ENCODE measurements at places on chromosomes 13 and 19.

GRCh38 chr19:58560921-58561320, 2.5 kb upstream of the UBE2M start:
- DNase-seq = no peak

DNA sequence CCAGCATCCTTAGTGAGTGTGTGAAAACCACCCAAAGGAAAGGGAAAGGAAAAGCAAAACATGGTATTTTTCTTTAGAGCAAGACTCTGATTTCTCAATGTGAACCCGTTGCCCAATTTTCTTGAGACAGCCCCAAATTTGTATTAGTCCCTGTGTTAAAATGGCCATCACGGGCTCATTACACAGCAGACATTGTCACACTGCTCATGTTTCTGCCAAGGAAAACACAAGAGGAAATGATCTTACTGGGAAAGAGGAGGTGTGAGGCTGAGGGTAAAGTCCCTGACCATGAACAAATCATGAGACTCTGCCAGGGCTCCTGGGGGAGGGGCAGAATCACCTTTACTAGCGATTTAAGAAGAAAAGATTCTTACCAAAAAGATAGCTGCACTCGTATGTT, 54.4 kb downstream of the FAM124A start:
- DNase-seq = no peak

DNA sequence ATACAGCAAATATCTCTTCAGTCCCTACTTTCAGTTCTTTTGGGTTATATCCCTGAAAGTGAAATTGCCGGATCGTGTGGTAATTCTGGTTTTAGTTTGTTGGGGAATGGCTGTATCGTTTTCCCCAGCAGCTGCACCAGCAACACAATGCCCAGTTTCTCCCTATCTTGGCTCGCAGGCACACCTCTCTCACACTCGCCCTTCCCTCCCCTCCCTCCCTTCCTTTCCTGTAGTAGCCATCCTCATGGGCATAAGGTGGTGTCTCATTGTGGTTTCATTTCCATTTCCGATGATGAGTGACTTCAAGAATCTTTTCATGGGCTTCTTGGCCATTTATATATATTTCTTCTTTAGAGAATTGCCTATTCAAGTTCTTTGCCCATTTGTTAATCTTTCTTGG, 8.6 kb upstream of the GPR18 start:
- DNase-seq = no peak

- DNase-seq = peak; percentile 23
Measured at GRCh38 chr13:20902438-20903163, at the start of gene XPO4. XPO4 (minus strand) TSS chr13:20902746; CDS start chr13:20902738, 8 bp downstream.

GRCh38 chr13:21316376-21316775, 139.9 kb downstream of the MRPL57 start:
- DNase-seq = no peak

- DNase-seq = no peak
Measured at GRCh38 chr19:31349160-31349881, at the start of gene TSHZ3. TSHZ3 (minus strand) TSS chr19:31349436; CDS start chr19:31349219, 217 bp downstream.

DNA sequence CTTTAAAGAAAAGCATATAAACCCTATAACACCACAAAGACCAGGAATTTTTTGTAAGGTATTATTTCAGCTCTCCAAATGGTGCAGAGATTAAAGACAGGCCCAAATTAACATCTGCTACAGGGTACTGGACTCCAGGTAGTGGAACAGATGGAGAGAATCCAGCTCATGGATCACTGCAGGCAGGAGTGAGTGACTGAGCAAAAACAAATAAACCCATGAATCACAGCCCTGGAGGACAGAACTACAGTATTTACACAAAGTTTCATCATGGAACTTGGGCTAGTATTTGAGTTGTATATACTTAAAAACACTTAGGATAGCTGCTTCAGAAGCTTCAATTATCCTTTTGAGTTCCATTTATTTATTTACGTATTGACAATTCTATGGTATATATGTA, 132.8 kb upstream of the SPRY2 start:
- DNase-seq = no peak

DNA sequence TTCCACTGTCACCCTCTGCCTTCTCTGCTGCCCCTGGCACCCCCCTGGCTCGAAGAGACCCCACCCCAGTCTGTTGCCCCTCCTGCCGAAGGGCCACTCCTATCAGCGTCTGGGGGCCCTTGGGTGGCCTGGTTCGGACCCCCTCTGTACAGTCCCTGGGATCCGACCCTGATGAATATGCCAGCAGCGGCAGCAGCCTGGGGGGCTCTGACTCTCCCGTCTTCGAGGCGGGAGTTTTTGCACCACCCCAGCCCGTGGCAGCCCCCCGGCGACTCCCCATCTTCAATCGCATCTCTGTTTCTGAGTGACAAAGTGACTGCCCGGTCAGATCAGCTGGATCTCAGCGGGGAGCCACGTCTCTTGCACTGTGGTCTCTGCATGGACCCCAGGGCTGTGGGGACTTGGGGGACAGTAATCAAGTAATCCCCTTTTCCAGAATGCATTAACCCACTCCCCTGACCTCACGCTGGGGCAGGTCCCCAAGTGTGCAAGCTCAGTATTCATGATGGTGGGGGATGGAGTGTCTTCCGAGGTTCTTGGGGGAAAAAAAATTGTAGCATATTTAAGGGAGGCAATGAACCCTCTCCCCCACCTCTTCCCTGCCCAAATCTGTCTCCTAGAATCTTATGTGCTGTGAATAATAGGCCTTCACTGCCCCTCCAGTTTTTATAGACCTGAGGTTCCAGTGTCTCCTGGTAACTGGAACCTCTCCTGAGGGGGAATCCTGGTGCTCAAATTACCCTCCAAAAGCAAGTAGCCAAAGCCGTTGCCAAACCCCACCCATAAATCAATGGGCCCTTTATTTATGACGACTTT, 2.0 kb downstream of the ZFP36 start:
- no peak for DNase-seq

DNA sequence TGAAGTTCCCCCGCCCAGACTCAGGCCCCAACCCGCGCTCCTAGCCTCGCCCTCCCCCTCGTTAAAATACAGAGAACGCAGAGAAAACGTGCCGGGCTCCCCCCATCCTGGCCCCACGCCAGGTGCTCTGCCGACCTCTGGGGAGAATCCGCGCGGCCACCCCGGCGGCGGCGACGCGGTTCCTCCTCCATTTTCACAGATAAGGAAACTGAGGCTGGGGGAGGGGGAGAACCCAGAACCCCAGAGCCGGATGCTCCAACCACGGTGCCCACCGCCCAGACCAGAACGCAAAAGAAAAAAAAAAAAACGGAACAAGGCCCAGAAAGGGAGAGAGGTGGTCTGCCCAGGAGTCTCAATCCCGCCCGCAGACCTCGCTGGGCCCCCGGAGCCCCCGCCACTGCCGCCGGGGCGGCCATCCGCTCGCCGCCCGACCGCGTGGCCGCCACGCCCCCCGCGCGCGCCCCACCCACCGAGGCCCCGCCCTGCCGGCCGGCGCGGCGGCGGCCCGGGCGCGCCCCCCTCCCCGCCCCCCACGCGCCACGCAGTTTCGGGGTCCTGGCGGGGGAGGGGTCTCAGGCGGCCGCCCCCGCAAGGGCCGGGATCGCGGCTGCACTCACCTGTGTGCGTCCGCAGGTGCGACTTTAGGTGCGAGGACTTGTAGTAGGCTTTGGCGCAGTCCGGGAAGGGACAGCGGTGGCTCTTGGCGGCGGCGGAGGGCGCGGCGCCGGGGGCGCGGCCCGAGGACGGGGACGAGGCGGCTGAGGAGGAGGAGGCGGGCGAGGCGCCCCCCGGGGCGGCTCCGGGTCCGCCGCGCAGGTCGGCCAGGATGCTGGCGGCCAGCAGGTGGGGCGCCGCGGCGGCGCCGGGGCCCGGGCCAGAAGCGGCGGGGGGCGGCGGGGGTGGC, 703 bp downstream of the KLF16 start:
- DNase-seq = no peak

GRCh38 chr13:76226941-76227340, 590.8 kb downstream of the LMO7 start:
- DNase-seq = no peak

DNA sequence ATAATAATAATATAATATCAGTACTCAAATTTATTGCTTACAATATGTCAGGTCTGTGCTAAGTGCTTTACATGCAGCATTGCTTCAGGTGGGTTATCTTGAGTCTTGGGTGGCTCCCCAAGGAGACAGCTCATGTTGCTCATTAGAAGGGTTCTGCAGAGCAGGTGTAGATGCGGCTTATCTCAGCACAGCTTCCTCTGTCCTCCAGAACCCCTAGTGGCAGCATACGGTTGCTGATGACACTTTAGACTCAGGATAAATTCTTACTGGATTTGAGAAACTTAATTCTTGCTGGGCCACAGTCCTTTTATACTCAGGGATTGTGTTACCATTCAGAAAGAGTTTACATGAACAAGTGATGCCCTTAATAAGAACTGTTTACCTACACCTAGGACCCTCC, 8.9 kb downstream of the COG3 start:
- no peak for DNase-seq

- no peak for DNase-seq
Measured at GRCh38 chr13:36000028-36000427, 131.2 kb downstream of the DCLK1 start.

DNA sequence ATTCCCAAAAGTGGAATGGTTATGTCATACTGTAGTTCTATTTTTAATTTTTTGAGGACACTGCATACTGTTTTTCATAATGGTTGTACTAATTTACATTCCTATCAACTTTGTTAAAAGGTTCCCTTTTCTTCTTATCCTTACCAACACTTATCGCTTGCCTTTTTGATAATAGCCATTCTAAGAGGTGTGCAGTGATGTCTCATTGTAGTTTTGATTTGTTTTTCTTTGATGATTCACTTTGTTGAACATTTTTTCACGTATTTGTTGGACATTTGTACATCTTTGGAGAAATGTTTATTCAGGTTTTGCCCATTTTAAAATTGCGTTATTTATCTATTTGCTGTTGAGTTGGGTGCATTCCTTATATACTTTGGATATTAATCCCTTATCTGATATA, 188.8 kb upstream of the SPRY2 start:
- no peak for DNase-seq

DNA sequence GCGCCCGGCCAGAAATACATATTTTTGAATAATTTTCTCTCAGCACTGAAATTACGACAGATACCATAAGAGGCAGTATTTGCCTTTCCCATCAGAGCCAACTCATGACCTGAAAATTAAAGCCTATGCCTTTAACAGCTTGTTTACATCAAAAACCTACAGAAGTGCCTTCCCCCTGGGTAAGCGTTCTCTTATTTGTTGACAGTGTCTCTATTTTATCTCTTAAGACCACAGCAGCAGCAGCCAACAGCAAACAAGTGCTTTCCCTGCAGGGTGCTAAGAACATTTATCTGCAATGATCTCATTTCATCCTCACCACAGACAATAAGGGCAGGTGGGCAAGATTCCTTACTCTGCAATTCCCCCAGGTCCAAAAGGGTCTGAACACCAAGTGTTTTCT, 6.0 kb downstream of the AKAP8L start:
- DNase-seq = no peak

- no peak for DNase-seq
Measured at GRCh38 chr13:67437244-67437643, 207.1 kb upstream of the PCDH9 start.

GRCh38 chr13:76597868-76598267, 288.3 kb downstream of the KCTD12 start:
- DNase-seq = no peak

DNA sequence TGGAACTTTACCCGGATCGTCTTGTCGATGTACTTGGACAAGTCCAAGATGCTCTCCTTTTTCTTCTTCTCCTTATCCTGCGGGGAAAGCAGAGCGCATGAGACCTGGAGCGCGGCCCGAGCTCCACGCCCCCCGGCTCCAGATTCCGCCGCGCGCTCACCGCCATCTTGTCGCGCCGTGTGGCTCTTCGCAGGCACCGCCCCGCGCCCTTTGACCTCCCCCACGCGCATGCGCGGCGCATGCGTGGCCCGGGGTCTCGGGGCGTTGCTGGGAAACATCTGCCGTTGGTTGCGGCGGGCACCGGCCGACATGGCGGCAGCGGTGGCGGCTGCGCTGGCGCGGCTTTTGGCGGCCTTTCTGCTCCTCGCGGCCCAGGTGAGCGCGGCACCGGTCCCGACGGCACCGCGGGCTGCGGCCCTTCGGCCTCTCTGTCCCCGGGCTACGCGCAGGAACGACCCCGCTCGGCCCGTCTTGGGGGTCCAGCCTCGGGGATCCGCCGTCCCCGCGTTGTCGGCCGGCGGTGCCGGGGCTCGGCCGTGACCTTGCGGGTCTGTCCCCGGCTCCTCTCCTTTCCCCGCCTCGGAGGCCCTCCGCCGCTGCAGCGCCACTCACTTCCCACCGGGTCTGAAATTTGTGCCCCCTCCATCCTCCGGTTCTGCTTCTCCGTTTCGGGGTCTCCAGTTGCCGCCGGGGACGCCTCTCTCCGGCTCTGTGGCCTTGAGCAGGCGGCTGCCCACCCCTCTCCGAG, at the start of the genes LSM7 and SPPL2B:
Gene LSM7 (minus strand): TSS at position 186 of the 748 bp plus-strand sequence. CDS start 20 bp downstream, at position 166.
Gene SPPL2B (plus strand): TSS at position 284 of the 748 bp plus-strand sequence. CDS start 26 bp downstream, at position 310.
- peak; percentile 67 for DNase-seq

GRCh38 chr19:34480491-34480890, 1.1 kb upstream of the WTIP start:
- DNase-seq = no peak

DNA sequence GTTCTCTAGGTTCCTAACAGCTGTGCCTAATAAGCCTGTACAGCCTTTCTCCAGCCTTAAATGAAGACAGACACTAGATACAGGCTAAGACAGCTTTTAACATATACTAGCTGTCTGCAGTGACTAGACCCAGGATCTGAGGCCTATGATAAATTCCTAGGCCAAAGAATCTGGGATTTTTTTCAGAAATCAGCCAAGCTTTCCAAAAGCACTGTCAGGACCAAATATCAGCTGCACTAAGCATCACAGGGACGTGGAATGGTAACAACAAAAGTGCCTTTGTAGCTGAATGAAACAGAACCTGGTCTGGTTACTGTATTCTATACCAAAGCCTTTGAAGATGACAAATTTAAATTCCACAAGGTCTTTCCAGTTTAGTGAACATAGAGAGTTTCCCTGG, 77.9 kb upstream of the DOCK9 start:
- DNase-seq = no peak

DNA sequence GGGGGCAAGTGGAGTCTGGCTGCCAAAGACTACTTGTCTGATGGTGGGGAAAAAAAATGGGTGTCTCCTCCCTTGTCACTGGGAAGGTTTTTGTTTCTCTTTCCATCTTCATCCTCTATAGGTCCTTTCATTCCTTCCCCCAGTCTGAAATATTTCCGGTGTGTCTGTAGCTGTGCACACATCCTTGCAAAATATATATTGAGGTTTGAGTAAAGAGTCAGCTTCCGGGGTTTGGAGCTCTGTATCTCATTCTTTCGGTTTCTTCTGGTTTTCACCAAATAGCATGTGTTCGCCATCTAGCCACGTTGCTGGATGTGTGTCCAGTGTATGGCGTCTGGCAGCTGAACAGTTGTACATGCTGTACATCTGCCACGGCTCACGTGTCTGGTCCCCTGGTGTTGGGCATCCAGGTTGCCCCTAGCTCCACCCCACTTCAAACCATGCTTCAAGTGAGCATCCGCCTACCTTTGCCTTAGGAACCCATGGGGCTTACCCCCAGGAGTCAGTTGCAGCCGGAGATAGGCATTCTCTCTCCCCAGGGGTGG, 142.2 kb downstream of the SIPA1L3 start:
- DNase-seq = no peak

GRCh38 chr19:12778017-12778904, 2.9 kb upstream of the HOOK2 start:
- DNase-seq = no peak

Data from thoracic aorta (tissue), 2 donors.